Stimulated activated CD4-positive, alpha-beta T cell treated with anti-CD3 and anti-CD28 coated beads, Interleukin-1b, Interleukin-23, amount 100 ng/mL, for 1 hour (primary cell): ENCODE measurements at places on chromosomes 4 and X.
A peak's percentile ranks its signal among the peaks of the same experiment; 100 is the strongest.

DNA sequence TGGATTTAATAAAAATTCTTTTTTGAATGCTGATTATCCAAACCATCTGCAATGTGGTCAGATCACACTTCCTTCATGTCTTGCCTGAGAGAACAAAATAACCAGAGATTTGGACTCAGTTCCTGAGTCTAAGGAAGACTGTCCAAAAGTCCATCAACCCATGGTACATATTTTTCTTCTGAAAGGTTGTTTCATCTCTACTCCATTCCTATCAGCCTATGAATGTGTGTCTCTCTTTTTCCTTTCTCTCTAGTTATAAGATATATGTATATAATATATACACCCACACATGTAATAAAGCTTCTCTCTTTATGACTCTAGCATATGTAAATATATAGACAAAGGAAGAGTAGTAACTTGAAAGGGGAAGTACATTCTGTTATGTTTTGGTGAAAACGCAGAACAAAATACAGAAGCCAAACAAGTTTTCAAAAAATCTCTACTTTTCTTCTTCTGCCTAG is 226.9 kb downstream of the ARHGAP24 start:
- no peak for DNase-seq

DNA sequence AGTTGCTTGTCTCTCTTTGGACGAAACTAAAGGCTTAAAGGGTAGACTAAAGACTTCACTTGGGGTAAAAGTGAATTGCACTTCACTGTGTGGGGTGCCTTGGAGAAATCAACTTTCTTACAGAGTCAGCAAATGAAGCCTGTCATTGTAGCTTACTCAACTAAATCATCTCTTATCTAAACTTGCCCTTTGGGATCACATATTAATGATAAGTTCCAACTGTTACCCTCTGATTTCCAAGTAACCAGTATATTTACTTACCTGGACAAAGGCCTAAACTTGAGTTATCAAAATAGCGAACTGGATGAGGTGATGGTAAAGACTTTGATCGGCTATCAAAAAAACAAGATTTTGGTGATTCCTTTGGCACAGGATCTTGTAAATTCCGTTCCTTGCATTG is 8.9 kb upstream of the BDH2 start:
- DNase-seq = no peak

DNA sequence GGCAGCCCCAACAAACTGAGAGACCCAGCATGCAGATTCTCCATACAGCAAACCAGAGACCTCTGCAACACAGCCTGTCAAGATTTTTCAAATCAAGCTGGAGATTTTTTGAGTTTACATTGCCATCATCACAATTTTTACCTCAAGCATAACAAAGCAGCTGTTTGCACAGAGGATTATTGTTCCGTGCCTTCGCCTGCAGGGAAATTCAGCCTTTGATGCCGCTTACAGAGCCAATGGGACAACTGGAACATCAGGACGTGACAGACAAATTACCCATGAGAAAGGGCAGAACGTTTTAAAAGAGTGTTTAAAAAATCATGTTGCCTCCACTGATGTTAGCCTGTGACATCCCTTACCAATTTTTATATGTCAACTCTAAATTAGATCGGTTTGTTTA is 363.7 kb downstream of the FBXW7 start:
- DNase-seq = no peak

- DNase-seq = no peak
Observed at GRCh38 chrX:109344678-109345077, 137.2 kb downstream of the GUCY2F start.

DNA sequence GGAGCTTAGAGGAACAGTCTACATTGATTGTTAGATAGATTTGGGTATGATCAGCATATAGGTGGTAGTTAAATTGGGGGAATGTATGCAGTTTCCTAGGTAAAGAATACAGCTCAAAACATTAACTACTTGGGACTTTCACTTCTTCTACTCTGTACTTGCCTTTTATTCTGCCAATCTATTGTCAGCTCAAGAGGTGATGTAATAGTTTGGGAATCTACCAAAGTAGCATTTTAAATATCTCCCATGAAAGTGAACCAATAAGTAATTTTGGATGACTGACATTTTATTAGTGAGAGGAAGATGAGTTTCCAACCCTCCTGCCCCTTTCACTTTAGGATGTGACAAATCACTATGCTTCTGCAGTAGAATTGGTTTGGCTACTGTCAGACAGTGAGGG is 43.4 kb downstream of the NUDT6 start:
- DNase-seq = no peak

GRCh38 chr4:16643893-16644292 is 254.6 kb downstream of the LDB2 start:
- DNase-seq = no peak

DNA sequence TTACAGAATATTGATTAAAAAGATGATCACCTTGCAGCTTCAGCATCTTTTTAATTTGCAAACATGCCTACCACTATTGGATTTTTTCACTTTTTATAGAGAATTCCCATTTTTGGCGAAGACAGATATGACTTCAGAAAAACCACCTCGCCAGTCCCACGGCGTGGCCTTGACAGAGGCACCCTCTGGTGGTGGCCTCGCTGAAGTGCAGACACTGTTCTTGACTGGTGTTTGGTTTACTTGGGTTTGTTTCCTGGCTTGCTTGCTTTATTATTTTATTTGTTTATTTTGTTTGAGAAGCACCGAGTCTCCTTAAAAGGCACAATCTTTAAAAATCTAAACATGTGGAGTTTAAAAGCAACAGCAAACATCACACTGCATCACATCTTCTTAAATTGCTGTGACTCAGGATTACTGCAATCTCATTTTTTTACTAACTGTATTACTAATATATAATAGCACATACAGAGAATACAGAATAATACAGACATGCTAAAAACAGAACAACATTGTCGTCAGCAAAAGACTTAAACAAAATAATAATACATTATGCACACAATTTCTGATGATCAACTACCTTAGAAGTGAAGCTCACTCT is 13.1 kb upstream of the AMTN start:
- peak; percentile 8 for DNase-seq

- DNase-seq = no peak
Observed at GRCh38 chrX:38880296-38880854, 79.1 kb downstream of the MID1IP1 start.

- no peak for DNase-seq
Observed at GRCh38 chr4:17117746-17118145, 219.3 kb upstream of the LDB2 start.

DNA sequence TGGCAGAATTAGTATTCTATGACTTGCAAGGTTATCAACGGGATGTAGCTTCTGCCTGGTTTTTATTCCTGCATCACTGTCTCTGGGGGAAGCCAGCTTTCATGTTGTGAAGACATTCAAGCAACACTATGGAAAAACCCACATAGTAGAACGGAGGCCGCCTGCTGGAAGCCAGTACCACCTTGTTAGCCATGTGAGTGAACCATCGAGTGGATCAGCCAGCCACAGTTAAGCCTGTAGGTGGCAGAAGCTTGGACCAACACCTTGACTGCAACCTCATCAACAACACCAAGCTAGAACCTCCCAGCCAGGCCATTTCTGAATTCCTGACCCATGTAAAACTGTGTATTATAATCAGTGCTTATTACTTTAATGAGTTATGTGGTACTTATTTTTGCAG is 538.2 kb downstream of the KCNIP4 start:
- no peak for DNase-seq

DNA sequence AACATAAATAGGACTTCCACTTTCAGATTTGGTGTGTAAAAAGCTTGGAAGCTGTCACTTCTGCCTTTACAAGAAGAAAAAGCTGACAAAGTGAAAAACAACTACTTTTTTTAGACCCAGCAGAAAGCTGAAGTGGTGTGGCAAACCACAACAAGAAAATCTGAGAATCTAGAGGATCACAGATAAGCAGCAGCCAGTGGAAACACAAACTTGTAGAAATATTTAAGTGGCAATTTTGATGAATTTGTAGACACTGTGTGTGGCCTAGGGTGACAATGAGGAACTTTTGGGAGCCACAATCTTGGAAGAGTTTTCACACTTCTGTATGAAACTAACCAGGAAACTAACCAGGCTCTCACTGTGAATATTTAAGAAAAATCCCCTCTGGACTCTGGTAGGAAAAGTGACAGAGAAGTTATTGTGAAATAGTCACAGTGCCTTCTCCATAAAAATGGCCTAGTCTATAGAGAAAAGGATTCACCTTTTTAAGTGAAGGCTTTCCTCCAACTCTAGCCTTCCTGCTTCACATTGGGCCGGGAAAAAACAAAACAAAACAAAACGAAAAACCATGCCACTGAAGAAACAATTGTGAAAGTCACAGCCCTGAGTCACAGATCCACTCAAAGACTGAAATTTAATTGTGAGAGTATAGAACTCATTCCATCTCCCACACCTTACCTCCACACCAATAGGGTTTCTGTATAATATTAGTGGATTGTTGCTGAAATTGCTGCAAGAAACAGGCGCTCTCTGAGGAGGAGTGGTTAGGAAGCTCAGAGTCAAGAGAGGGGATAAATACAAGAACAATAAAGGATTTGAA is 26.7 kb upstream of the GUCY1A1 start:
- no peak for DNase-seq

DNA sequence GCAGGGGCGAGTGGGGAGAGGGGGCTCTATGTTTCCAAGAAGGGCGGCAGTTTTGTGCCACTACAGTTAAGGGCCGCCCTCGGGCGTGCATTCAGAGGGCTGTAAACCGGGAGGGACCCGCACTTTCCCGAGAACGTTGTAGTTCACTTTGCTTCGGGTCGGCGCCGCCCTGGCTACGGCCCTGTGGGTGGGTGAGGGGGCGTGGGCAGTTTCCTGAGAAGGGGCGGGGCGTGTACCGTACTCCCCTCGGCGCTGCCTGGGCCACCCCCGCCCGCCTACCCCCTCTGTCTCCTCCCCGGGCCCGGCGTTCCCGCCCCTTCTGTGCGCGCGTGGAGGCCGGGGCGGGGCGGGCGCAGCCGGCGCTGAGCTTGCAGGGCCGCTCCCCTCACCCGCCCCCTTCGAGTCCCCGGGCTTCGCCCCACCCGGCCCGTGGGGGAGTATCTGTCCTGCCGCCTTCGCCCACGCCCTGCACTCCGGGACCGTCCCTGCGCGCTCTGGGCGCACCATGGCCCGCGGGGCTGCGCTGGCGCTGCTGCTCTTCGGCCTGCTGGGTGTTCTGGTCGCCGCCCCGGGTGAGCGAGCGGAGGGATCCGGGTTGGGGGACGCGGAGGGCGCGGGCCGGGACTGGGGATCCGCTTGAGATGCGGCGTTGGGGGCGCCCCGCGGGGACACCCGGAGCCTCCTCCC is at the start of gene CD99:
Gene CD99, plus strand, starts transcription at position 440 of the 687 bp plus-strand sequence. Its CDS starts 66 bp downstream, at position 506.
- DNase-seq = peak; percentile 81
